Bone marrow (tissue), 2 donors: ENCODE measurements at places on chromosomes 7 and 10.

DNA sequence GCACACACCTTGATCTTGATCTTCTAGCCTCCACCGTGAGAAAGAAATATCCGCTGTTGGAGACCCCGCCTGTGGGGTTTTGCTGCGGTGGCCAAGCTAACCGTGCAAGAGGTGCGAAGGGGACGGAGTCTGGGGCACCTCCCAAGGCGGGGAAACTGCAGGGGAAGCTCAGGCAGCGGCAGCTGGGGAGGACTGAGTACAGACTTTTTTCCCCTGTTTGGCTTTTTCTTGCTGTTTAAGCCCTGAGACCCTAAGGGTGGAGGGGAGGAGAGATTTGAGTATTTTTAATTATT lies 108.0 kb downstream of the DNAJB6 start:
- no peak for DNase-seq

GRCh38 chr10:10786109-10787090 lies 231.3 kb upstream of the CELF2 start:
- DNase-seq, result no peak

DNA sequence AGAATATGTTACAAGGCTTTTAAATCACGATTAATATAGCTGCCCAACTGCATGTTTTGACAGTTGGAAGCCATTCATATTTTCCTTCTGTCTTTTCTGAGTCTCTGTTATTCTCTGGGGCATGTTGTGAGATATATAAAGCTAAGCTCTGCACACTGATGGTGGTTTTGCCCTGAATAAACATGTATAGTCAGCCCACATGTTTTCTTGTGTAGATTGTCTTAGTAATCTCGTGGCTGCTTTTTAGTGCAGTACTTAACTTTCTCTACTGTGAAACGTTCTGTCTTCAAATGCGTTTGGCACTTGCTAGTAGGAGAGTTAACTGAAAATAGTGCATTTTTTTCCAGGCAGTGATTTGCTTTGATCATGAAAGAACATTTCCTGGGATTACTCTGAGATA lies 268.5 kb downstream of the DNAJB9 start:
- no peak for DNase-seq

- DNase-seq, result no peak
These were observed 69.1 kb downstream of the FAM185A start for GRCh38 chr7:102817616-102818573.

DNA sequence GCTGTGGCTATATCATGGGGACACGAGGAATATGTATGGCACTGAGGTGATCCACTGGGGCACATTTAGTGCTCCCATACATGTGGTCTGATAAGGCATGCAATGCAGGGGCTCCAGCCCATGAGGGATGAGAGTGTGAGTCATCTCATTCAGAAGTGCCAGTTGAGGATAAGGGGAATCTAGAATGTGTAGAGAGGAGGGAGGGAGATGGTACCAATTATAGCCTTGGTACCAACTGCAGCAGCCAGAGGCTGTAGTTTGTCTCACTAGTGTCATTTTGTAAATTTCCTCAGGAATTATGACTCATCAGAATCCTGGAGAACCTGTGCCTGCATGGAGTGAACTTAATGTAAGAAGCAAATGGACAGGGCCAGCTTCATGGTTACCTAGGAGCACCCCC lies 46.2 kb downstream of the LAMB4 start:
- DNase-seq, result no peak
